GM12865 (cell line): ENCODE measurements at places on chromosomes 4 and X.

GRCh38 chr4:102843273-102843672 is 15.9 kb upstream of the UBE2D3 start:
- no peak for DNase-seq

GRCh38 chr4:187175197-187175596 is 451.5 kb upstream of the FAT1 start:
- no peak for DNase-seq

GRCh38 chr4:84501721-84502267 is 2.7 kb upstream of the NKX6-1 start:
- DNase-seq = no peak

- DNase-seq = no peak
Measured at GRCh38 chrX:68936608-68937007, 107.8 kb downstream of the EFNB1 start.

- DNase-seq = no peak
Measured at GRCh38 chr4:173489514-173489913, 40.5 kb downstream of the HAND2 start.

- DNase-seq = no peak
Measured at GRCh38 chr4:4980621-4981230, 38.5 kb downstream of the CYTL1 start.

- no peak for DNase-seq
Measured at GRCh38 chrX:57445076-57445475, 146.7 kb upstream of the ZXDB start.

GRCh38 chr4:173317004-173317403 is 17.2 kb downstream of the HMGB2 start:
- no peak for DNase-seq

- no peak for DNase-seq
Measured at GRCh38 chr4:88812420-88812819, 114.8 kb upstream of the NAP1L5 start.

GRCh38 chr4:149347139-149347538 is 468.5 kb downstream of the IQCM start:
- no peak for DNase-seq

DNA sequence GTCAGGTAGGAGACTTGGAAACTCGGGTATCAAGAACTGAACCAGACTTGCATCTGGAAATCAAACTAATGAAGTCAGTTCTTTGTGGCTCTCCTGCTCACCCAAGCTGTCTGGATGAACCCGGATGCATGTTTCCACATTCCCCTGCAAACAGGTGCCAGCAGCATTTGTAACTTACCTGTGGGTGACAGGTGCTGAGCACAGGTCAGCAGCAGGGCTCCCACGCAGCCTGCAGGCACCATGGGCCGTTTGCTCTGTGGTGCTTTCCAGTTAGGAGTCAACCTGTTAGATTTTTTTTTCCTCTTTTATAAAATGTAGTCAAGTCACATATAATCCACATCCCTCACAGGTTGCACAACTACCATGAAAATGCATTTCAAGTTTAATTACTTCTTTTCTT is 385.6 kb upstream of the ADGRL3 start:
- DNase-seq = no peak

- no peak for DNase-seq
Measured at GRCh38 chrX:51643377-51643776, 24.7 kb upstream of the CENPVL3 start.

DNA sequence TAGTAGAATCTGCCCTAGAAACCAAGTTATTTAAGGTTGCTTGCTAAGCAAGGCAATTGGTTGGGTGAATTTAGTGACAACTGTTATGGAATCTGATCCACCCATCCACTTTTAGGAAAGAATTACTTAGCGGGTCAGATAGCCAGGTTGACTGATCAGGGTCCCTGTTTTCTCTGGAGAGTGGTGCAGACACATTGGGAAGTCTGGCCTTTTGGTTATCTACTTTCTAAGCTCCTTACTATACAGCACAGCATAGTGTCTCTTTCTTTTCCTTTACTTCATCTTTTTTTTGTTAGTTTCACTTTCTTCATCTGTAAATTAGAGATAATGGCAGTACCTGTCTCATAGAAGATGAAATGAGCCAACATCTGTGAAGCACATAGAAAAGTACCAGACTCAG is 7.4 kb downstream of the HERC3 start:
- no peak for DNase-seq

DNA sequence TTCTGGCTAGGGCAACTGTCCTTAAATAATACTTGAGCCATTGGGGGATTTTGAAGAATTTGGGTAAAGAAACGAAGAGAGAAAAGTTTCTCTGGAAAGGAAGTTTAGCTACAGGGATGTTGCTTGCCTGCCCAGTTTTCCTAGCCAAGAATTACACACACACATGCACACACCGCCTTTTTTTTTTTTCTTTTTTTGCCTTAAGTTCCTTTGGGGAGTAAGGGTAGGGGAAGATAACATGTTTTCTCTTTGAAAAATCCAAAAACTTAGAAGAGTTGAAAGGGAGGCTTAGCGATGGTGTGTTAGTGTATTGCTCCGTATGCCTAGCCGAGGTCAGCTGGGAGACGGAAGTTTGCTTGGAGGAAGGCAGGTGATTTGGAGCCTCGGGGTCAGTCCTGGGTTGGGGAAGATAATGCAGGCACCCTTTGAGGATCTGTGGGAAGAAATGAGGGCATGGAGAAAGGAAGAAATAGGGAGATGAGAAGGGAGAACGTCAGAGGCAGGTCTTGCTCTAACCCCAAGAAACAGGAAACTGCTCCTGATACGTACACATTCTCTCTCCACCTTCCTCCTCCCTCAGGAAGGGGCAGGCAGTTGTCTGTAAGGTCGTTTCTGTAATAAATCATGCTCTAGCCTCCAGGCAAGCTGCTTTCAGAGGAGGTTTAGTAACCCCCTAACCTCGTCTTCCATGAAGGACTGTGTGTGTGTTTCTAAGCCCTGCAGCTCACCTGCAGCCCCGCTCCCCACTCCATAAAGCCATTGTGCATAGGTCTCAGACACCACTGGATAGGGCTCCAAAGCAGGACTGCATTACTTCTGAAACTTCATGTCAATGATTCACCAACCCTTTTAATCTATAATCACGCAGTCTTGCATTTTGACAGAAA is 10.5 kb downstream of the KLF3 start:
- no peak for DNase-seq

DNA sequence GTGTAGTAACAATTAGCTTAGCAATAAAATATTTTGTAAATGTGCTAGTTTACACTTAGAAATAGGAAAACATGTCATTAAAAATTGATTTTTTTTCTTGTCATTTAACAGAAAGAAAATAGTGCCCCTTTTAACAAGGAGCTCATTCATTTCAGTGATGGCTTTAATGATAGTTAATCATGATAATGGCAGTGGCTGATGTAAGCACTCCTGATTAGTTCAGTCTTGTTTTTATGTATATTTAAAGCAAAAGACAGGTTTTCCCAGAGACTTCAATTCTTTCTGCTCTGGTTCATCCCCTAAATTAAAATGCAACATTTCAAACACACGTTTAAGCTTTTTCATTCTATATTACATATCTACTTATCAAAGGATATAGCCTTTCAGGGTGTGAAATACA is 1039.5 kb upstream of the PCDH7 start:
- DNase-seq = no peak

DNA sequence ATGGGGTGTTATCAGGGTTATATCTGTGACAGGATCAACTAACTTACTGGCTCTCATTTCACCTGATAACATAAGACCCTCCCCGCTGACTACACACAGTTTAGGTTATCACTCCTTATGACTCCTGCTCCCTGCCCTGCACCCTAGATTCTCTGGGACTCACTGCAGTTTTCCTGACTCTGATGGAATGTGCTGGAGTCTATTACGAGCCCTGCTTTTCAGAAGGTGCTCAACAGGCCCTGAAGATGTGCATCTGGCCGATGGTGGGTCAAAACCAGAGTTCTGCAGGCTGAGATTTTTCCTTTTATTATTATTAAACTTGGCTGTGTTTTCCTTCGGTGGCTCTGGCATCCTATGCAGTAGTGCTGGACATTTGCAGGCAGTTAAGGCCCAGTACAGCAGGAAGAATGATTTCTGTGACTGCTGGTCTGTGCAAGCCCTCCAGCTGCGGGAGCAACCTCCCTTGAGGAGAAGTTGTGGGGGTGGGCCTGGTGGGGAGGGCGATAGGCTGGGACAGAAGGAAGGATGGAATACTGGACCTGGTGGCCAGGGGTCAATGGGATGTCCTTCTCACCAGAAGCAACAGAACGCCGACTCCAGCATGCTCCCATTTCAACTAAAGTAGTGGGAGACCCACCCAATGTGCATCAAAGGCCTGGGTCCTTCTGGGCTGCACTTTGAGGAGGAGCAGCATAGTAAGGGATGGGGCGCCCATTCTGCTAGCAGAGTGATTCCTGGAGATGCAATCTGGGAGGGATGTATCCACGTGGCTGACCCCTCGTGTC is 11.0 kb downstream of the SOD3 start:
- no peak for DNase-seq

GRCh38 chr4:84497504-84498202 is 1.4 kb downstream of the NKX6-1 start:
- no peak for DNase-seq

GRCh38 chr4:304969-305680 is at the start of gene ZNF732:
TSS of gene ZNF732 (minus strand) at chr4:305474. CDS start at chr4:305310, 164 bp downstream.
- DNase-seq = no peak

DNA sequence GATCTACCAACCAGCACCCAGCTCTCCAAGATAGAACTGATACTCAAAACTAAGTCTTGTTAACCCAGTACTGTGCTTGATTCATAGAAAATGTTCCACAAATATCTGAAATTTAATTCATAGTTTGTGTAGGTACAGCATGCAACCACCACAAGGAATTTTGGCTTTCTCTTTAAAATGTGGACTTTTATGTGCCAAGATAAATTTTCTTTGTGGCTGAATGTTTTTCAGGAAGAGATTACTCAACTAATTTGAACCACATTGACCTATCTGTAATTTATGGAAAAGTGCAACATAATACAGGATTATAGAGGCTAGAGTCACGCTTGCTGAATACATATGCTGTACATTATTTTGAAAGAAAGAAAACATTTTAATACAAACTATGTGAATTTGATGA is 730.8 kb downstream of the IL1RAPL1 start:
- DNase-seq = no peak

GRCh38 chr4:119238068-119238722 is 25.7 kb downstream of the USP53 start:
- peak; percentile 90 for DNase-seq

DNA sequence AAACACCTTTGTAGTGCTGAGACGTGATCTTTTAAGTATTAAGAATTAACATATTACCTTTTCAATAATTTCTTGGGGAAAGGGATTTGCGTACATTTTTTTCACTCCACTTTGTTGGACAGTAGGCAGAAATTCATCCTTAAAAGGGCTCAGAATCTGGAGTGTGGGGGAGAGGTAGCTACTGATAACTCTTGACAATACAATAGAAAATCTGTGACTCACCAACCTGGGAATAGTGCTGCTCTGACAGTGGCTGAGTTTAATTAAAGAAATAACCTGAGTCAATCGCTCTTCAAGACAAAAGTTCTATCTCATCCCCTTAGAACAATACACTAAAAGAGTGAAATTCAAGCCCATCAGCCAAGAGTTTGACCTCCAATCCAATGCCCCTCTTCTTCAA is 60.2 kb downstream of the SLC9A7 start:
- no peak for DNase-seq

DNA sequence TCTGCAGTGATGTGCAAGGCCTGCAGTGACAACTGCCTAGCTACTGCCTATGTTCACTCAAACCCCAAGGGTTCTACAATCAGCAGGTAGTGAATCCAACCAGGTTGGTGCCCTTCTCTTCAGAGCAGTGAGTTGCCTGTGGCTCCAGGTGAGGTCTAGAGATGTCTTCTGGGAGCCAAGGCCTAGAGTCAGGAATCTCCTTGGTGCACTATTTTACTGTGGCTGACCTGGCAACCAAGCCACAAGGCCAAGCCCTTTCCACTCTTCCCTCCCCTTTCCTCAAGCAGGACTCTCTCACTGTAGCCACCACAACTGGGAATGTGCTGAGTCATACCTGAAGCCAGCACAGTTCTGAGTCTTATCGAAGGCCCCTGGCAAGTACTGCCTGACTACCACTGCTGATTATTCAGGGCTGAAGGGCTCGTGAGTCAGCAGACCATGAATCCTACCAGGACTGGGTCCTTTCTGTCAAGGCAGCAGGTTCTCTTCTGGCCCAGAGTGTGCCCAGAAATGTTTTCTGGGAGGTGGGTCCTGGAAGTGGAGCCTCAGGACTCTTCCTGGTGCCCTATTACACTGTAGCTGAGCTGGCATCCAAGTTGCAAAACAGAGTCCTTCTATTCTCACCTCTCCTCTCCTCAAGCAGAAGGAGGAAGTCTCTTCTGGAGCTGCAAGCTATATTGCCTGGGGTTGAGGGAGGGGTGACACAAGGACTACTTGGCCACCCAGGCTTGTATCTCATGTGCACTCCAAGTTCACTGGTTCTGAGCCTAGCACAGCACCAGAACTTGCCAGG is 111.6 kb downstream of the BTC start:
- peak; percentile 9 for DNase-seq

- DNase-seq = no peak
Measured at GRCh38 chr4:6473264-6474052, 1.0 kb upstream of the PPP2R2C start.

DNA sequence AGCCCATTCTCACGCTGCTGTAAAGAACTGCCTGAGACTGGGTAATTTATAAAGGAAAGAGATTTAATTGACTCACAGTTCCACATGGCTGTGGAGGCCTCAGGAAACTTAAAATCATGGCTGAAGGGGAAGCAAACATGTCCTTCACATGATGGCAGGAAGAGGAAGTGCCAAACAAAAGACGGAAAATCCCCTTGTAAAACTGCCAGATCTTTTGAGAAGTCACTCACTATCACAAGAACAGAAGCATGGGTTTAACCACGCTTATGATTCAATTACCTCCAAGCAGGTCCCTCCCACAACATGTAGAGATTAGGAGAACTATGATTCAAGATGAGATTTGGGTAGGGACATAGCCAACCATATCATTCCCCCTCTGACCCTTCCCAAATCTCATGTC is 335.5 kb downstream of the IL15 start:
- DNase-seq = peak; percentile 6

GRCh38 chr4:100009490-100009889 is 59.4 kb upstream of the H2AZ1 start:
- DNase-seq = no peak

- DNase-seq = no peak
Measured at GRCh38 chr4:157929486-157929885, 243.3 kb downstream of the GASK1B start.

GRCh38 chr4:37393889-37394288 is 149.3 kb downstream of the NWD2 start:
- no peak for DNase-seq

DNA sequence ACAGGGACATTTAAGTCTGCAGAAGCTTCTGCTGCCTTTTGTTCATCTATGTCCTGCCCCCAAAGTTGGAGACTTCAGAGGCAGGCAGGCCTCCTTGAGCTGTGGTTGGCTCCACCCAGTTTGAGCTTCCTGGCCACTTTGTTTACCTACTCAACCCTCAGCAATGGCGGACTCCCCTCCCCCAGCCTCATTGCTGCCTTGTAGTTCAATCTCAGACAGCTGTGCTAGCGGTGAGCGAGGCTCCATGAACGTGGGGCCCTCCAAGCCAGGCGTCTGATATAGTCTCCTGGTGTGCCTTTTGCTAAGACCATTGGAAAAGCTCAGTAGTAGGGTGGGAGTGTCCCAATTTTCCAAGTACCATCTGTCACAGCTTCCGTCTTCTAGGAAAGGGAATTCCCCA is 170.1 kb downstream of the CCNG2 start:
- no peak for DNase-seq
